ENCODE measurements at places on chromosomes 6 and 20. TPM values are rescaled to one million over a fixed set of nuclear protein-coding genes. Genes with fewer than 3 reads are reported as not detected.

The DDX39B gene
- 507 TPM for total RNA-seq

The LY6G6C gene
- total RNA-seq = not detected

The SNX3 gene
- 192 TPM for total RNA-seq

The RSPH9 gene
- total RNA-seq = 0.40 TPM

The LCA5 gene
- 6.1 TPM for total RNA-seq

The SOX18 gene
- total RNA-seq = 27.3 TPM

The OR2J3 gene
- total RNA-seq = not detected

The GUCA1A gene
- not detected for total RNA-seq

The MDC1 gene
- total RNA-seq = 11.0 TPM

The PSORS1C2 gene
- total RNA-seq = not detected

The SCGN gene
- total RNA-seq = not detected

The MOG gene
- total RNA-seq = not detected

The UBE2C gene
- total RNA-seq = 51.4 TPM

The LZTS3 gene
- total RNA-seq = 3.2 TPM

The RANBP9 gene
- total RNA-seq = 23.1 TPM

The FAM162B gene
- 0.35 TPM for total RNA-seq

The RAET1E gene
- 0.07 TPM for total RNA-seq

The JPH2 gene
- not detected for total RNA-seq

The LST1 gene
- total RNA-seq = 0.14 TPM

The PPP1R14C gene
- 0.04 TPM for total RNA-seq

All from pulmonary artery endothelial cell (primary cell).